ENCODE measurements at places on chromosomes 7 and 10.

GRCh38 chr7:7418997-7419396 lies 116.7 kb downstream of the COL28A1 start:
- DNase-seq: no peak

- DNase-seq: no peak
Observed at GRCh38 chr7:108103558-108104298, 26.4 kb downstream of the LAMB4 start.

DNA sequence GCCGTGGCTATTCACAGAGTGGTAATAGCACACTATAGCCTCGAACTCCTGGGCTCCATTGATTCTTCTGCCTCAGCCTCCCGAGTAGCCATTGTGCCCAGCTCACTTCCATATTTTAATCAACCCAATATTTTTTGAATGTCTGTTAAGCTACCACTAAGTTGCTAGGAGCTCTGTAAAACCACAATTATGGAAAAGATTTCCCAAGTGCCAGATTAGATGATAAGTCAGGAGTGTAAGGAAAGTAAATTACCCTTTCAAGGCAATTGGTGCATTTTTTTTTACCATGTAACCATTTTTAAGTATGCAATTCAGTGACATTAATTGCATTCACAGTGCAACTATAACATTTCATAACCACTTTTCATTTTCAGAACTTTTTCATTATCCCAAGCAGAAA lies 87.5 kb upstream of the GATAD1 start:
- DNase-seq: peak; percentile 44

DNA sequence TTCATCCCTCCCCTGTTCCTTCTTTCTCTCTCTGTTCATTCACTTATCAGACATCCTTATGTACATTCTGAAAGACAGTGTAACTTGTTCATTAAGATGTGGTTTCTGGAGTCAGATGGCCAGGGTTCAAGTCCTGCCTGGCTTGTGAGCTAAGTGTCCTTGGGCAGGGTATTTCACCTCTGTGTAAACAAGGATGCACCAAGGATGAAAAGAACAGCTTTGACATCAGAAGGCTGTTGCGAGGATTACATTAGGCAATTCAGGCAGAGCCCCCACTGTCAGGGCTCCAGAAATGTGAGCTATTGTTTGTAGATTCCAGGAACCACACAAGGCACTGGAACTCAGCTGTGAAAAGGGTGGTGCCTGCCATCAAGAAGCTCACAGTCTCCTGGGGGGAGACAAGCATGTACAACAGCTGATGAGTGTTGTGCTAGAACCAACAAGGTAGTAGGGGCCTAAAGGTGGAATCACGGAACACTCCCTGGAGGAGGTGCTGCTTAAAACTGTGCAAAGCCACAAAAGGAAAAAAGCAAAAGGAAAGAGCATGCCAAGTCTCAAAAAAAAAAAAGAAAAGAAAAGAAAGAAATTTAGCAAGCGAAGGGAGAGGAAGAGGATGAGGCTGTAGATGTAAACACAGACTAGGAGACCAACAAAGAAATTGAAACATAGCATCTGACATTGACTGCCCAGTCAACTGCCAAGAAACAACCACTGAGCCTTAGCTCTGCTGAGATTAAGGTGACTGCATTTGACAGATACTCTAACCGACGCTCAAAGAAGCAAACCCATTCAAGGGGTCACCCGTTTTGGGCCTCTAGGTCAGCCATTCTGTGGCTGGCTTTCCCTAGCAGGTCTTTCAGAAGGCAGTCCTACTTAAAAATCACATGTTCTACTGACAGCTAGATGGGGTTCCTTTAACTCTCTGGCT lies 12.5 kb downstream of the PDLIM1 start:
- no peak for DNase-seq

DNA sequence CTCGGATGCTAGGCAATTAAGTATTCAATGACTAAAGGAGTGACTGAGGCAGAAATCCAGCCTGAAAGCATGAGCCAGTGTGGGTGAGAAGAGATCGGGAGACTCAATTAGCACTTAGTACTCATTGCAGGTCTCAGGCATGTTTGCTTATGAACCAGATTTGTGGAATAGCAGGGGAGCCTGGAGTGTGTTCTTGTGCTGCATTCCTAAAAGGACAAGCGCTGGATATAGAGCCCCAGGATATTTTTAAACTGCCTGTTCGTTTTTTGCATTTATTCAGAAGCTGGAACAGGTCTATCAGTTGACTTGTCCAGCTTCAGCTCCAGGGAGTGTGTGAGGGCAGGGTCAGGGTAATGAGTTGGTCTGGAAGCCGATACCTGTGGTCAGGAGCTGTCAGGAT lies 120.3 kb downstream of the BMPER start:
- DNase-seq: no peak

DNA sequence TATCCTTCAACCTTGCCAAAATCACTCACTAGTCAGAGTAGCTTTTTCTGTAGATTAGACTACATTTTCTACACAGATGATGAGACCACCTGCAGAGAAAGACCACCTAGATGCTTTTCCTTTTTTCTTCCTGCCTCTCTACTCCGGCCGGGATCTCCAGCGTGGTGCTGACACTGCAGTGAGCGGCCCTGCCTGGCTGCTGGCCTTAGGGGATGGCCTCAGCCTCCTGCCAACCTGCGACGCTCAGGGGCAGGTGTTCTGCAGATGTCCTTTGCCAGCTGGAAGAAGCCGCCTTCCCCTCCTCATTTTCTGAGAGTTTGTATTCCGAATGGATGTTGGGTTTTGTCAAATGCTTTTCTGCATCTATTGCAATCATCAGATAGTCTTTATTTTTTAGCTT lies 43.5 kb upstream of the NKX6-2 start:
- DNase-seq: no peak

- no peak for DNase-seq
Observed at GRCh38 chr10:84896909-84897308, 568.5 kb downstream of the CCSER2 start.

DNA sequence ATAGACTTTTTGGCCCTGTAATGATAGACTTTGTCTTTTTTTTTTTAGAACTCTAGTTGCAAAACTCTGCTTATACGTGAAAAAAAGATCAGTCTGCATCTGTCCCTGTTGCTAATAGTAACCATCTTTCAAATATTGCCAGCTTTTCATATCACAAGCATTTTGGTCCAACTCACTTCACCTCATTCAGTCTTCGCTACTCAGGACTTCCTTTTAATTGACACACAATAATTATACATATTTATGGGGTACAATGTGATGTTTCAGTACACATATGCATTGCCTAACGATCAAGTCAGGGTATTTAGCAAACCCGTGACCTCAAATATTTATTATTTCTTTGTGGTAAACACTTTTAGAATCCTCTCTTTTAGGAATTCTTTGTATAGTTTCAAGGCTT lies 867.0 kb upstream of the C7orf33 start:
- DNase-seq: no peak

DNA sequence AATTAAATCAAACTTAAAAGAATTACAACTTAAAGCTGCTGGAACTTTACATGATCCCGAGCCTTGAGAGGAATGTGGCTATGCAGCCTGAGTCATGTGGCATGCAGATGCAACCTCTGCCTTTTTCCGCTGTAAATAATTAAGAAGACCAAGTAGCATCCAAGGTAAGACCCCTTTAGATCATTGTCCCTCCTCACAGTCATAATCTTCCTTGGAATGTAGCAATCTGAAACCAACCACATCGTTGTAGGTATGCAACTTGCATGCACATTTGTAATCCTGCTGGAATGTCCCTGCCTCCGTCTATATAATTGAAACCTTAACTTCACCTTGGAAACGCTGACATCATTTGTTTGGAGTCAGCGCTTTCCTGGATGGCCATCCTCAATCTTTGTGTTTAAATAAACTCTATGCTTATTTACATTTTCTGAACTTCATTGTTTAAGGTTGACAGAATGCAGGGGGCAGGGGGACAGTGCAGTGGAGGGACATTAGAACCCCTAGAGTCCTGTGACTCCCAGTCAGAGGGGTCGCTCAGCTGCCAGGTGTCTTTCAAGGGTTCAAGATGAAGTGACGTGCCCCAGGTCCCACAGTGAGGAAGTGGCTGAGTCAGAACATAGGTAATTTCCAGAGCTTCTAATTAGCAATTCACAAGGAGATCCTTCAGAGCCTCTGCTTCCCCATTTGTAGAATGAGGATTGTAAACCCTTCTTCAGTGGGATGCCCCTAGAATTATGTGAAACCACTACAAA lies 110.7 kb downstream of the RALA start:
- DNase-seq: peak; percentile 63

GRCh38 chr7:148670807-148671206 lies 27.9 kb upstream of the CUL1 start:
- DNase-seq: no peak

DNA sequence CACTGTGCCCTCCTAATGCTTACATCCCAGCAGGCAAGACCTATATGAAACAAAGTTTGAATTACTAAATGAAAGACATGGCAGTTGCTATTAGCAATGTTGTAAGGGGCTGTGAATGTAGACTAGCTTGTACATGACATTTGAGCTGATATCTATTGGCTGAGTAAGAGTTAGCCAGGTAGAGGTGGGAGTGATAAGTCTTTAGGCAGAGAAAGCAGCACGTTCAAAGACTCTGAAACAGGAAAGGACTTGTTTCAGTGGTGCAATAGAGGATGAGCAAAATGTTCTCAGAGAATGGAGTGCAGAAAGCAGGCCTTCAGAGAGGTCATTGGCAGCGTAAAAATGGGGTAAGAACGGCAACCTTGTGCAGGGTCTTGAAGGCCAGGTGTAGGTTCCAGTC lies 687.6 kb downstream of the AUTS2 start:
- DNase-seq: no peak

DNA sequence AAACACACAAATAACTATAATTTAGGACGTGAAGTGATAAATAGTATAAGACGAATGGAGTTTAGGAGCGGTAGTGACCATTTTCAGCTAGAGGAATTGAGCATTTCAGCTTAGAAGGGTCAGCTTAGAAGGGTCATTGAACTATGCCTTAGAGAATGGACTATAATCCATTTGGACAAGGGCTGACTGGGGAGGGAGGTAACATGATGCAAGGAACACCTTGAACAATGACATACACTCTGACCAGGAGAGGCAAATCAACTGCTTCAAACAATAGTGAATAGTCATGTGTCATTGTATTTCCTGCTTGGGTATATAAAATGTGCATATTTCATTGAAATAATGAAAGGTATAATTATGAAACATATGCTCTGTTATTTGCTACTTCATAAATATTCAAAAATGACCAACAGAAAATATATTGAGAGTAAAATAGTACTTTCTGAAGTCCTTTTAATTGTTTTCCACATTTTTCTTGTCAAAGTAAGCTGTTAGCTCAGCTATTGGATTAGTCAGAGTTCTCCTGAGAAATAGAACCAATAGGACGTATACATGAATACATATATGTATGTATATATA lies 40.5 kb upstream of the WASL start:
- DNase-seq: no peak

GRCh38 chr7:188174-188573 lies 4.2 kb upstream of the FAM20C start:
- DNase-seq: no peak

GRCh38 chr7:103637094-103637493 lies 191.1 kb upstream of the SLC26A5 start:
- peak; percentile 95 for DNase-seq

DNA sequence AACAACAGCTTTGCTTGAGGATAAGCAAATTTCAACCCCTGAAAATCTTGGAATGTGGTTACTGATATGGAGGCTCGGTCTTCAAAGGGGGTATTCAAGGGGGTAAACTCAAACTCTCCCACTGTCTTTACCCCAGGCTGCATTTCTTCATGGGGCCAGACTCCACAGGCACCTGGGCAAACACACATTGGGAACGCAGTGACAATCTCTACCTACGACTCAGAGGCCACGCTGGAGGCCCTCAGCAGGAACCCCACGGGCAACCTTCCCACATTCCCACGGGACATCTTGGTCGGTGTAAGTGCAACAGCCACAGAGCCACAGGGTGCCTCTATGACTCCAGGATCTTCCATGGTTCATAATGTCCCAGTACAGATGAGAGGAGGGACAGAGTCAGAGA lies 2.2 kb upstream of the INSIG1 start:
- no peak for DNase-seq

- DNase-seq: no peak
Observed at GRCh38 chr7:127751062-127751461, 99.1 kb downstream of the SND1 start.

- no peak for DNase-seq
Observed at GRCh38 chr7:158076656-158077055, 511.0 kb downstream of the PTPRN2 start.

DNA sequence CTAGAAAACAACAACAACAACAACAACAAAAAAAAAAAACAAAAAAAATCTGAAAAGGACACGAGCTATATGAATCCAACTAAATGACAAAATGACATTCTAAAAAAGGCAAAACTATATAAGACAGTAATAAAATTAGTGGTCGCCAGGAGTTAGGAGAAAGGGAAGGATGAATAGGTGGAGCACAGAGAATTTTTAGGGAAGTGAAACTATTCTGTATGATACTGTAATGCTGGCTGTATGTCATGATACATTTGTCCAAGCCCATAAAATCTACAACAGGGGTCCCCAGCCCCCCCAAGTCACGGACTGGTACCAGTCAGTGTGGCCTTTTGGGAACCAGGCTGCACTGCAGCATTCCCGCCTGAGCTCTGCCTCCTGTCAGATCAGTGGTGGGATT lies 2.8 kb upstream of the PUS7 start:
- DNase-seq: no peak
